Activated gamma-delta T cell treated with anti-CD3 and anti-CD28 coated beads, Interleukin-2, amount 50 U/mL, for 16 hours (primary cell): ENCODE measurements at places on chromosomes 5 and 9.

- DNase-seq: no peak
Measured at GRCh38 chr9:16708656-16709435, 161.6 kb downstream of the BNC2 start.

GRCh38 chr5:132704875-132705274 lies 31.1 kb downstream of the IL4 start:
- no peak for DNase-seq

GRCh38 chr5:173802670-173803165 lies 85.4 kb upstream of the CPEB4 start:
- DNase-seq: no peak

DNA sequence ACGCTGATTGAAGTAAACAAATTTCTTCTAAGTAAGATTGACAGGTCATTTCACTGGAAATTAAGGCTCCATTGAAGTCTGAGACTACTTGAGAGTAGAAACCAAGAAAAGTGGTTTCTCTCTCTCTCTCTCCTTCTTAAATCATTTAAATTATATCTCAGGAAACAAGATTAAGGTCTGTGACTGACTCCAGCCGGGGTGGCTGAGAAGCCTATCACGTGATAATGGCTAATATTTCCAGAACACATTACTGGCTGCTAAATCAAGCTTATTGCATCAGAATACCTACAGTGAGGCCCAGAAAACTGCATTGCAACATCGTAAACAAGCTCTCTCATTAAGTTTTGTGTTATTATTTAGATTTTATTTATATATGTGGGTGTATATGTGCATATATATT lies 88.4 kb downstream of the PTCD2 start:
- DNase-seq: no peak

GRCh38 chr9:130287736-130288135 lies 22.2 kb downstream of the HMCN2 start:
- no peak for DNase-seq

- no peak for DNase-seq
Measured at GRCh38 chr5:177099422-177100093, 12.8 kb downstream of the FGFR4 start.
